ENCODE measurements at places on chromosomes 7 and 10.

DNA sequence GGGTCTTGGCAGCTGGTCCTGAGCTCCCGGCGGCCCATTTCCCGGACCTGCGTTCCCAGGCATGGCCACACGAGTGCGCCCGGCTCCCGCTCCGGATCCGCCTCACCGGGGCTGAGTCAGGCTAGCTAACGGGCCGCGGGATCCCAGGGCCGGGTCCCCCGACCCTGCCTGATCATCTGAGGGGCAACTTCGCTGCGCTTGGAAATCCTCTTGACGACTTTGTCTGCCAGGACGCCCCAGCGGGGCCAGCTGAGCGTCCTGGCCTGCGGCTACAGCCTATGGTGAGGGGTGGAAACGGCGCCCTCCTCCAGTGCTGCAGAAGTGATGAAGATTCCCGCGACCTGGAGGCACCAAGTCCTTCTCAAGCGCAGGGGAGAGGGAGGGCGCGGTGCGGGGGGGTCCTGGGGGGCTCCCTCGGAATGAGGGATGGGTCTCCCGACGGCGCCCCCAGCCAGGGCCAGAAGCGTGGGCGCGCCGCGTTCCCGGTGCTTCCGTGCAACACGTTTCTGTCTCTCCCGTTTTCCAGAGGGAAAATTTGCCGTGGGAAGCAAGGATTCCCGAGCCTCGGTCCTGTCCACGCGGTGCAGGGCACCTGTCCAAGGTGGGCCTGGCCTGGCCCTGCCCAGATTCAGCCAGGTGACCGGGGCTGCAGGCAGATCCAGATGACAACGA is 212.4 kb downstream of the CCSER2 start:
- peak; percentile 16 for DNase-seq

- DNase-seq, result no peak
Observed at GRCh38 chr10:35343739-35344138, 7.4 kb downstream of the CCNY start.

GRCh38 chr10:128626397-128627000 is 500.3 kb upstream of the MKI67 start:
- DNase-seq, result no peak

GRCh38 chr7:12391922-12392615 is 11.6 kb downstream of the VWDE start:
- DNase-seq, result no peak

DNA sequence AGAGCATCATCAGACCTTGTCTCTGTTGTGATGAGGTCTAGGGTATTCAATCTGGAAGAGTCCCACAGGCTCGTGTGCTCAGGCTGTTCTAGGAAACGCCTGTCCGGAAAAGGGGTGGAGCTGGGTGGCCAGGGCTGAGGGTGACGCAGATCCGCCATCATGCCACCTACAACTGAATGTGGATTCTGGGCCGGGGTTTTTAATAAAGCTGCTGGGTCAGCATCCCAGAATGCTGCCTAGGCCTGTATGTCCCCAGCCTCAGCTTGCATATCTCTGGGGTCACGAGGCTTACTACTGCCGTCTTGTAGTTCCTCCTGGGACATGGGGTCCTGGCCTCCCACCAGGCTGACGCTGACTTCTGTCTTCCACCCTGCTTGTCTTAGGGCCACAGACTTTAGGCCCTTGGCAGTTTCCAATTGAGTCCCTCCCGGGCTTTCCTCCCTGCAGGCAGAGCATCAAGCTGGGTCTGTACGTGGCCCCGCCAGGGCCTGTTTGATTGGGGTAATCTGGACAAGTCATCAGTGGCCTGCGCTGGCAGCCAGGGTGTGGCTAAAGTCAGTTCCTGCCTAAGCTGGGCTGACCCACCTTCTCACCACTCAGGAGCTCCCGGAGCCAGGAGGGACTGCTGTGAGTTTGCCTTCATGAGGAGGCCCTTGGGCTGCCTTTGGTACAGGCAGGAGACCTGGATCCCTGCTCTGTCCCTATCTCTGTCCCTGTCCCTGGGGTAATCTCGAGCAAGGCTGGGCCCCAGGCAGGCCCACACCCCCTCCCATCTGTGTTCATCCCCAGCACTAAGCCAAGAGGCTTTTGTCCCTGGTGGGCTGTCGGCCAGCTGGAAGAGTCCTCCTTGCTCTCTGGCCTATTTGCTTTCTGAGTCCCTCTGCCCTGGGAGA is 79.9 kb downstream of the ZMIZ1 start:
- no peak for DNase-seq

GRCh38 chr7:97026715-97027426 is 2.2 kb upstream of the DLX5 start:
- no peak for DNase-seq

- DNase-seq, result no peak
Observed at GRCh38 chr10:86790394-86790793, 34.0 kb downstream of the BMPR1A start.

- DNase-seq, result no peak
Observed at GRCh38 chr7:116801092-116801710, 61.2 kb upstream of the CAPZA2 start.

DNA sequence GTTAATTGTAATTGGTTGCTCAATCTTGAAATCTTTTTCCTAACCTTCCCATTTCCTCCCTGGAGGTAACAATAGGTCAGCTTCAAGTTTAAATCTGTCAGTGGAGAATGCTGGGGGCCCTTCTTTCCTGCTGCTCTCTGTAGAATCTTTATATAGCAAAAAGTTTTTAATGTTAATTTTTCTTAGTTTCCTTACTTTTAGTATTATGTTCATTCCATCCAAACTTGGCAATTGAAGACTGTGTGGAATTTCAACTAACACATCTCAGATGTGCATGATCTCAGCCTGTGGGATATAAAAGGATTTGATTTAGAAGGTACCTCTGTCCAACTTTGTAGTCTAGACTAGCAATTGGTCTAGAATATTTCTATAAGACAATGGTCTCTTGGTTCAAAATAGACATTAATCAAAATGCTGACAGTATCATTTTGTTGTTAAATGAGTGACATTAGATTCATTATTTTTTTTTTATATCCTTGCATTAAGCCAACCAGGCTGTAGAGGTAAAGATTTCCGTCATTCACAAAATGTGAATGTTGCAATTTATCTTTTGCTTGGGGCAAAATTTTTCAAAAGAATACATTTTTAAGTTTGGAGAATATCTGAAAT is 100.4 kb upstream of the SEMA3A start:
- DNase-seq, result peak; percentile 4

DNA sequence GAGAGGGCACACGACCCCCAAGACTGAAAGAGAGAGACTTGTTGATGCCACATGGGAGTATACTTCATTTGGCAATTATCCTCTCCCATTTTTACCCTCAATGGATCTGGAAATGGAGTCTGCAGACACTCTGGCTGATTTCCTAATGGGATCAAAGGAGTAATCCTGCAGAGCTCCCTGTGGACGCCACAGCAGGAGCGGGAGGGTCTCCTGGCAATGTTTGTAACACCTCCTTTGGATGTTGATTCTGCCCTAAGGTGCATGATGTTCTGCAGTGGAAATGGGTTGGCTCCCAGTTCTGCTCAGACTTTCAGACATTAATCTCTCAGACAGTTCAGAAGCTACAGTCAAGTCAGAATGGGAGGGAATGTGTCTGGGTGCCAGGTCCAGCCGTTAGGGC is 166.0 kb upstream of the WDR11 start:
- no peak for DNase-seq

DNA sequence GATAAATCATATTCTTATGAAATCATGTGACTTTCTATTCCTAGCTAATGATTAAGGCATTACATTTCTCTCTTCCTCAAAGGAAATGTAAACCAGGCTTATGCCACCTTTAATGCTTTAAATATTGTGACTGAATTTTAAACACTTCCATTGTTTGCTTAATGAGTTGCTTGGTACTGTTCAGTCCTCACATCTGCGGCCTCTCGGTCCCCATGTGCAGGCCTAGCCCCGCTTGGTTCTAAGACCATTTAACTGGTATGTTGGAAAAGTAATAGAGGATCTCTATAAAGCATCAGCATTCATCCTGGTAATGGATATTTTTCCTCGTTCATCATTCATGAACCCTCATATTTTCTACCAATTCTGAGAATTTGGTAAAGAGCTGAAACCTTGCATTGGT is 27.4 kb downstream of the THSD7A start:
- DNase-seq, result no peak

- no peak for DNase-seq
Observed at GRCh38 chr10:12027539-12027938, 15.1 kb downstream of the UPF2 start.

DNA sequence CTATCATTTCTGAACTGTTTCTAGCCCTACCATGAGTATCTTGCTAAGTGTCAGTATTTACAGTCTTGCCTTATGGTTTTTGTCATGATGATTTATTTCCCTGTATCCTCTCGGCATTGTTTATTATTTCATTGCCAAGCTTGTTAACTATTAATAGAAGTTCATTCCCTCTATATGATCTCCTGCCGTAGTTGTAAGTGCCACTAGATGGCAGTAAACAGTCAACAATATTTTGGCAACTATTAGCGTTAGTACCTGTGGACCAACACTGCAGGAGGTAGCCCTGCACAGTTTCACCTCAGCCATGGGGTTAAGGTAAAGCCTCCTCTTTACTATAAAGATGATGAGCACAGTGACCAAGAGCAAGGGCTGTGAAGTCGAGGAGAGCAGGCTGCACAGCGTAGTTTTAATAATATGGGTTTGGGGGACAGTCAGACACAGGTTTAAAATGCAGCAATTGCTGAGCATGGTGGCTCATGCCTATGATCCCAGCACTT is 26.1 kb upstream of the CCNJ start:
- DNase-seq, result peak; percentile 37

GRCh38 chr7:158373476-158374133 is 214.0 kb downstream of the PTPRN2 start:
- DNase-seq, result no peak

- DNase-seq, result no peak
Observed at GRCh38 chr7:158061026-158061630, 526.5 kb downstream of the PTPRN2 start.

DNA sequence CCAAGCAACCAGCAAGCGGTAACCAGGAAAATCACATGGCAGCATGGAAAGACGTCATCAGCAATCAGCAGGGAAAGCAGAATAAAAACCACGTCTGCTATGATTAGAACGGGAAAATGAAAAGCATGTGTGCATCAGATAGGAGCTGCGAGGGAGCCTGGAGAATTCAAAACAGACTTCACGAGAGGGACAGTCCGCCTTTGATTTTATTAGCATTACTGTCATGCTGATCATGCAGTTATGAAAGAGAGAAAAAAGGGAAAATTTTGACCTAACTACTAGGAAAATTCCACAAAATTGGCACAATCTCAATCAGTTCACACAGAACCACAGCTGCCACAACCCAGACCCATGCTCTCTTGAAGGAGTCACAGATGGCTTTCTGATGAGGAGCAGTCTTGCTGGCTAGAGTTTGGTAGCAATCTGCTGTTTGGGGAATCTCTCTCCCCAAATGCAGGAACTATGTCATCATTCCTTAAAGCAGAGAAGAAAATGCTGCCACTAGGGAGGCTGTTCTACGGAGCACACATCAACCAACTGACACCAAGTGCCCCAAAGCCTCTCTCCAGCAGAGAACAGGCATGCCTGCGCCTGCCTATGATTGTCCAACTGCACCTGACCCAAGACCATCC is 295.9 kb downstream of the TNS3 start:
- DNase-seq, result peak; percentile 62

DNA sequence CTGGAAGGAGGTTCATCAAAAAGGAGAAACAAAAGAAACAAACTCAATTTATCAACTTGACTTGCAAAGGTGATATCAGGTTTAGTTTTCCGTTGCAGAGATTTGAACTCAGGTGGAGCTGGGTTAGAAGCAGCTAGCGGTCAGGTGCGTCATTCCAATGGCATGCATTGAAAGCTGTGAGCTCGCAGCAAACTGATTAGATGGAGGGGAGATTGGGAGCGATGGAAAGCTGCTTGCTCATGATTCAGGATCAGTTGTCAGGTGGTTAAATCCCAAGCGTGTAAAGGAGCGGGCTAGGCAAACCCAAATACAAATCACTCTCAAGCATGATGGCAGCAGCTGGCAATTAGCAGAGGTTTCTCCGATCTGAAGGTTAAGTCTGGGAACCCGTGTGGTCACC is 49.3 kb upstream of the AFAP1L2 start:
- DNase-seq, result no peak

DNA sequence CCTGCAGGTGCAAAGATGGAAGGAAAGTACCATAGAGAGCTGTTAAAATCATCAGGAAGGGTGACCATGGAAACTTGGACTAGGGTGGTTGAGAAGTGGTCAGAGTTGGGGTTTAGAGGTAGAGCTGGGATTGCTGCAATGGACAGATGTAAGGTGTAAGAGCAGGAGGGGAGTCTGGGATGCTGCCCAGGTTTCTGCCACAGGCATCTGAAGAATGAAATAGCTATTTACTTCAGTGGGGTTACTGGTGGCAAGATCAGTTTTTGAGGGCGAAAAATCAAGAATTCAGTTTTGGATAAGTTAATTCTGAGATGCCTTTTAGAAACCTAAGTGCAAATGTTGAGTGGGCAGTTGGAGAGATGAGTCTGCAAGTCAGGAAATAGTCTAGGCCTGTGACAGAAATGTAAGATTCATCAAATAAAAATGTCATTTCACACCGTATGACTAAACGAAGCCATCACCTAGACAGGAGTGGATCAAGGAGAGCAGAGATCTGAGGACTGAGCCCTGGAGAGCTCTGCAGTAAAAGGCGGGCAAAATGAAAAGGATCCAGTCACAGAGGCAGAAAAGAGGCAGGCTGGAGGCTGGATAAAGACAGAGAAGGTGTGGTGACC is 22.7 kb upstream of the TOMM7 start:
- DNase-seq, result no peak

DNA sequence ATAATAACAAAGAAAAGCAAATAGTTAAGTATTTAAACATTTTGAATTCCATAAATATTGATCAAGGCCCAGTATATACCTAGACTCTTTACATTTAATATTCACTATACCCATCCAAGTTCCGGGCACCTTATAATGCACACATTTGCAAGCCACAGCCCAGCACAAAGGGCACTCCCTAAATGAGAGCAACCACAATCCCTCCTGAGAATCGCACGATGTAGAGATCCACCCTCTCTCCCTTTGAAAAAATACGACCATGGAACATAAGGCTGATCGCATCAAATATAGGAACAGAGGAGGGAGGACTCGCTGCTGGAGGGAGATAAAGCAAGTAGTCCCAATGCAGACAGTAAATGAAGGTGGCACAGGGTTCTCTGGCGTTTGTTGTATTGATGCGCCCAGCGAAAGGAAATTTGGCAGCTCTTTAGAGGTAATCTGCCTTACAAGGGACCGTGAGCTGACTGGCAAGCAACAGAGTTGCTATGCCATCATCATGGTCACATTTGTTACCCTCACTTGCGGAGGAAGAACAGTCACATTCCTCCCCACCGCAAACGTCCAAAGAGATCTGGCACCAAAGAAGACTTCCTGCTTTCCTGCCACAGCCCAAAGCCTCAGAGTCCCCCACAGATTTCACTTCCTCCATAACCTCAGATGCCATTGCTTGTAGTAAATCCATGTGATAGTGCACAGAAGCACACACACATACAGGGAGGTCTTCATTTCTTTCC is 16.1 kb upstream of the TAS2R40 start:
- no peak for DNase-seq

DNA sequence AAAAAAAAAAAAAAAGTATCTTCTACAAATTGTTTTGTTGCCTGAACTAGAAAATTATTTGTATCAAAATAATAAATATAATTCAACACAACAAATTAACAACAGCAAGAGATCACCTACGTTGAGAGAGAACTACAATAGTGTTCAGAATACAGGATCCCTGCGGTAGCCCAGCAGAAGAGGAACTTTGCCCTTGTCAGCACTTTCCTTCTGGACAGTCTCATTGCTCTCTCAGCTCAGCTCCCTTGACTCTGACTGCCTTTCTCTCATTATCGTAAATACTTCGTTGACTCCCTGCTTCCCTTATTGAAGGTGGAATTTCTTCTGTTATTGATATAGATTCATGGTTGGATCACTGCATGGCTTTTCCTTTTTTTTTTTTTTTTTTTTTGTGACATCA is 469.5 kb upstream of the VSTM2A start:
- no peak for DNase-seq

All from fibroblast of the conjunctiva (primary cell).